ENCODE measurements at places on chromosomes 13 and 19. TPM values are rescaled to one million over a fixed set of nuclear protein-coding genes. Genes with fewer than 3 reads are reported as not detected.
A peak's percentile ranks its signal among the peaks of the same experiment; 100 is the strongest.

- DNase-seq: no peak
Observed at GRCh38 chr19:35217649-35217990, 10.9 kb downstream of the FAM187B start.

- DNase-seq: no peak
Observed at GRCh38 chr19:38583219-38583984, 34.4 kb downstream of the MAP4K1 start.

- DNase-seq: no peak
Observed at GRCh38 chr13:66501181-66501580, 729.0 kb downstream of the PCDH9 start.

GRCh38 chr19:5156231-5156986 is 184.2 kb downstream of the PTPRS start:
- DNase-seq: peak; percentile 49

GRCh38 chr13:20974981-20975585 is 72.5 kb upstream of the XPO4 start:
- DNase-seq: peak; percentile 23

GRCh38 chr19:30172613-30173242 is 199.5 kb upstream of the ZNF536 start:
- no peak for DNase-seq

- no peak for DNase-seq
Observed at GRCh38 chr19:55365964-55366363, 2.9 kb upstream of the GARIN5B start.

DNA sequence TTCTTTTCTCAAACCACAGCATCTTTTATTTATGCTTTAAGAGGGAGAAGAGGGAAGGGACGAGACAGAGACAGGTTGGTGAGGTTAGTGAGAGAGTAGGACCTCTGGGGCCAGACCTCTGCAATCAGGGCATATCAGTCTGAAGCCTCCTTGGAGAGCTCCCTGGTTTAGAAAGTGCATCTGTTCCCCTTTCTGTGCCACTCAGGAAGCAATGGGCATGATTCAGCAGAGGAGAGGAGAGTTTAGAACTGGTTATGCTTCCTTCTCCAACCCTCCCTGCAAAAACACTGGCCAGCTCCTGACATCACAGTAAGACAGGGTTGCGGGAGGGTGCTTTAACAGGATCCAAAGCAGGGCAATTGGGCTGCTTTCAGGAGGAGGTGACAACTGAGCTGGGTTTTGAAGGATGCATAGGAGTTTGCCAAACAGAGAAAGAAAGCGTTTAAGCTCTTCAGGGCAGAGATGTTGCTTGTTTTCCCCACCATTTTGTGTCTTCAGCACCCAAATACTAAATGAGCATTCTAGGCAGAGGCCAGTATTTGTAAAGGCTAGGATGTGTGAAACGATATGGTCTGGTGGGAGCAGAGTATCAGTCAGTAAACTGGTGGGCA is 33.1 kb downstream of the CERS4 start:
- DNase-seq: no peak

DNA sequence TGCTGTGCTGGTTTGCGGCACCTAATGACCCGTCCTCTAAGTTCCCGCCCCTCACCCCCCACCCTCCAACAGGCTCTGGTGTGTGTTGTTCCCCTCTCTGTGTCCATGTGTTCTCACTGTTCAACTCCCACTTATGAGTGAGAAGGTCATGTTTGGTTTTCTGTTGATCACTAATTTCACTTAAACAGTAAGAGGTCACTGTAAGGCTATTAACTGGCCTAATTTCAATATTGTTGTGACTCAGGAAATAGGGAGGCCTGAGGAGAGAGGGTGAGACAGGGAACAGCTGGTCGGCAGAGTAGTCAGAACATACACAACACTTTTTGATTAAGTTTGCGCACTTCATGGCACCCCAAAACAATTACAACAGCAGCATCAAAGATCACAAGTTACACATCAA is 15.6 kb downstream of the TUBGCP3 start:
- DNase-seq: no peak

DNA sequence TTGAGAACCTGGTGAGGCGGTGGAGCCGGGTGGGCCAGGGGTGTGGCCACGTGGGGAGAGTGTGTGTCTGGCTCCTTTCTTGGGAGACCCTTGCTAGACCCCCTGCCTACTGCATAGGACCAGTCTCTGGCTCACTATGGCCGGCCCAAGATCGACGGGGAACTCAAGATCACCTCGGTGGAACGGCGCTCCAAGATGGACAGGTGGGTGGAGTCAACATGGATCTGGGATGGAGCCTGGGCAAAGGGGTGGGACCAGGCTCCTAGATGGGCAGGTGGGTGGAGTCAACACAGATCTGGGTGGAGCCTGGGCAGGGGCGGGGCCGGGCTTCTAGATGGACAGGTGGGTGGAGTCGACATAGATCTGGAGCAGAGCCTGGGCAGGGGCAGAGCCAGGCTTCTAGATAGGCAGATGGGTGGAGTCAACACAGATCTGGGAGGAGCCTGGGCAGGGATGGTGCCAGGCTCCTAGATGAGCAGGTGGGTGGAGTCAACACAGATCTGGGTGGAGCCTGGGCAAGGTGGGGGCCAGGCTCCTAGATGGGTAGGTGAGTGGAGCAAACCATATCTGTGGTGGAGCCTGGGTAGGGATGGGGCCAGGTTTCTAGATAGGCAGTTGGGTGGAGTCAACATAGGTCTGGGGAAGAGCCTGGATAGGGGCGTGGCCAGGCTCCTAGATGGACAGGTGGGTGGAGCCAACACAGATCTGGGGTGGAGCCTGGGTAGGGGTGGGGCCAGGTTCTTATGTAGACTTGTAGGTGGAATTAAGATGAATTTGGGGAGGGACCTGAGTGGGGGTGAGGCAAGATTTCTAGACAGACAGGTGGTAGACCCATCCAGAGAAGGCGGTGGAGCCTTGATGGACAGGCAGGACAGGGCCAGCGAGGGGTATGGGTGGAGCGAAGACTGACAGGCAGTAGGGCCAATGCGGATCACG is 56.5 kb downstream of the VAV1 start:
- peak; percentile 10 for DNase-seq

GRCh38 chr19:14563989-14564651 is 7.7 kb downstream of the NDUFB7 start:
- DNase-seq: peak; percentile 38

DNA sequence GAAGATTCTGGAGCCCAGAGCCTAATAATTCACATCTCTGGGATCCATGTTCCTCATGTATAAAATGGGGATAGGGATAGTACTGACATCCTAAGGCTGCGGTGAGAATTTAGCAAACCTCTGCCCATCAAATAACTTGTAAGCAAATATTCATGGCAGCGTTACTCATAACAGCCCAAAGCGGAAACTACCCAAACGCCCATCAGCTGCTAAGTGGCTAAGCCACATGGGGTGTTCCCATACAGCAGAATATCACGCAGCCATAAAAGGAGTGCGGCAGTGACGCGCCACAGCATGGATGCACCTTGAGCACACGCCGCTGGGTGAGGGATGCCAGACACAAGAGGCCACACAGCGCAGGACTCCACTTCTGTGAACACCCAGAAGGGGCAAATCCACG is 19.7 kb downstream of the VRK3 start:
- DNase-seq: no peak

- no peak for DNase-seq
Observed at GRCh38 chr19:378706-379105, 30.2 kb downstream of the C2CD4C start.

- DNase-seq: no peak
Observed at GRCh38 chr19:28530406-28531035, 682.4 kb downstream of the UQCRFS1 start.

GRCh38 chr13:45296259-45296658 is 44.7 kb downstream of the TPT1 start:
- DNase-seq: no peak

- no peak for DNase-seq
Observed at GRCh38 chr13:51218626-51219025, 3.6 kb upstream of the FAM124A start.

- DNase-seq: no peak
Observed at GRCh38 chr13:27027086-27027667, 144.4 kb downstream of the USP12 start.

- DNase-seq: peak; percentile 33
Observed at GRCh38 chr13:111216166-111216960, 101.3 kb downstream of the ARHGEF7 start.

DNA sequence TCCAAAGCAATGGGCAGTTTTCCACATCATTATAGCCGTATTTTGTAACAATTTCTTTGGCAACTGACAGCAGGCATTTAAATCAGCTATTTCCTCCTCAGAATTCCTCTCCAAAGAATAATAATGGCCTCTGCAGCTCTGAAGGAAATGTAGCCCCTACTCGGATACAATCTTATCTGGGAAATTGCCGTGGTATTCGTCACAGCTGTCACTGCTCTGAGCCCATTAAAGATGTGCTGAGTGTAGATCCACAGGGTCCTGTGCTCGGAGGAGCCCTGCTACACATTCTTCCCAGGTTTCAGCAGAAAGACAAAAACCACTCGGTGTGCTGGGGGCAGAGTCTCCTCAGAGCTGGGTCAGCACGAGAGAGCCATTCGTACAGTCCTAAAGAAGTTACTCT is 33.1 kb downstream of the MZT1 start:
- no peak for DNase-seq

- peak; percentile 31 for DNase-seq
Observed at GRCh38 chr13:106230450-106230849, 305.0 kb downstream of the EFNB2 start.

DNA sequence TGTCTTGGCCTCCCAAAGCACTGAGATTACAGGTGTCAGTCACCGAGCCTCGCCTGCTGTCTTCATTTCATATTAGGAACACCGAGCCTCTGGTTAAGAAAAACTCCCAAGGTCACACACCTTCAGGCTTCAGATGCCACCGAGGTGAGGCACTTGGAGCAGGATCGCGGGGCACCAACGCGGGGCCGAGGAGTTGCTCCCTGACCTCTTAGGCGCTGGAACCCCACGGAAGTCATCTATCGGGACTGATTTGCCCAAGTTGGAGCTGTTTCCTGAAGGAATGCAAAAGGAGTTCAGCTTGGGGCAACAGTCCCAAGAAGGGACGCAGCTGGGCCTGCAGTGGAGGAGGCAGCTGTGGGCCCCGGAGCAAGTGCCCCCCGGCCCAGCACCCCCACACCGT is 50.3 kb upstream of the XPO4 start:
- DNase-seq: no peak

DNA sequence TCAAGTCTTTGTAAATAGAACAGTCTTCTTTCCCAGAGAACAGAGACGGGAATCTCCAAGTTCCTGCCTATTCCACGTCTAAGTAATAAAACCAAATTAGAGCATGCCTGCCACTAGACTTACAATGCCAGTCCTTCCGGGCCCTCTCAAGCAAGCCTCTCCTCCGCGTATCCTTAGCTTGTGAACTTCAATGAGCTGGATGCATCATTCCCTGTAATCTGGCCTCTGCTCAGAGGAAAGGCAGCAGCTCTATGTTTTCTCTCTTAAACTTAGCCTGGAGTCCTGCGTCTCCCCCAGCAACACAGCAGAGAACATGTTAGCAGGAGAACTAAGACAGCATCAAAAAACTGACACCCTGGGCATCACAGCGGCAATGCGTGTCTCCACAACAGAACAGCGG is 8.2 kb downstream of the NALCN start:
- DNase-seq: no peak

GRCh38 chr19:53545271-53546065 is 7.5 kb downstream of the ZNF331 start:
- DNase-seq: peak; percentile 93

DNA sequence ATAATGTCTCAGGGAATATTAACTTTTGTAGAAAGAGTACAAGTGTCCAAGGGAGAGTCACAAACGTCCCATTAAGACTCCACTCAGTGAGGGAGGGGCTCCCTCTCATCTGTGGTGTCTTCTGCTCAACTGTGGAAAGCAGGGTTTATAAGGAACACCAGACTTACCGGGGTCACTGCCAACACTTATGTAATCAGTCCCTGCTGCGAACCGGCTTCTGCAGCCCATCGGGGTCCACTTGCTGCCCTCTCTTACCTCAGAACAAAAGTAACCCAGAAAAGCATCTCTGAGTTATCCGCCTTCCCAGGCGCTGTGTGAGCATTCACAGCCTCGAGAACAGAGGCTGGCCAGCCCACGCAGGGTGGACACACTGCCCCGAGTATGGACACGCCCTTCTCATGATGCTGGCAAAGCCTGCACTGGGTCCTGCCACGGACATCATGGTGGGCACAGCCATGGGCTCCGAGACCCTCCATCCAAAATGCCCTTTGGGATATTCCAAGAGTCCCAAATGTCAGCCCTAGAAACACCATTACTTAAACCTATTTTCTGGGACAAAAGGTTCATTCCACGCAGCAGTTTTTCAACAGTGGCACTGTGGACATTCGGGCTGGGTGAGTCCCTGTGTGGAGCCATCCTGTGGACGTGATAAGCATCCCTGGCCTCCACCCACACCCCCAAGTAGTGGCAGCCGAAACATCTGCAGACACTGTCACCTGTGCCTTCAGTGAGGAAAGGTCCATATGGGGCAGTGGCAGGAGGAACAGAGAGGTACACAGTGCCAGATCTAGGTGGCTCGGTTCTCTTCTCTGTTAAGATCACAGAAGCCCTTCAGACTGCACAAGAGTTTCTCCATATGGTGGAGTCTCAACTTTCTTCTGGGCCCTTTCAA is 63.9 kb downstream of the STK24 start:
- DNase-seq: no peak

DNA sequence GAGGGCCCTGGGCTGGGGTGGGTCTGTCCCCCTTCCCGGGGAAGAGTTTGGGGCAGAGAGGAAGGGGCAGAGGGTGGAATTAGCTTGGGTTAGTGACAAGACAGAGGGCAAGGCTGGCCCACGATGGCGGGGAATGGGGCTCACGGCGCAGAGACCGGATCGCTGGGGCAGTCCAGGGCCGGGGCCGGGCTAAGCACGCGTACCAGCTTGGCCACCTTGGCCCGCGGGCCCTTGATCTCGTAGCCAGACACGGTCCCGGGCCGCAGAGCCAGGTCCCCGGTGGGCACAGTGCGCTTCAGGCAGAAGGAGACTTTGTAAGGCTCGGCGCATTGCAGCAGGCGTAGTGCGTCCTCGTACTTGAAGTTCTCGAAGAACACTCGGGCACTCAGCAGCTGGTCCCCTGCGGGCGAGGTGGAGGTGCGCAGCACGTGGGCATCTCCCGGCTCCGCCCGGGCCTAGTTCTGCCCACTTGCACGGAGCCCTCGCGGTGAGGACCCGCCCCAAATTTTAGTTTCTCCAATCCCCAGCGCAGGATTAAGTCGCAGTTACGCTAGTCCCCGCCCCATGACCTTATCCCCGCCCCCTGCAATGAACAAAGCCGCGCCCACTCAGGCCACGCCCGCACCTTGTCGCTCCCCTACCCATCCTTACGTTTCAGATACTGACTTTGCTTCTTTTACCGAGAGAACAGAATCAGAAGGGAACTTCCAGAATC is 8.6 kb upstream of the HIPK4 start:
- peak; percentile 37 for DNase-seq

- peak; percentile 72 for DNase-seq
Observed at GRCh38 chr19:39156326-39157230, 31.0 kb downstream of the PAK4 start.

Gene MEGF8
- total RNA-seq: 28.5 TPM

Gene EFNA2
- not detected for total RNA-seq

Gene C13orf46
- 6.6 TPM for total RNA-seq

Gene C19orf85
- not detected for total RNA-seq

Gene RNF17
- not detected for total RNA-seq

Gene ZNF726
- total RNA-seq: 4.8 TPM

Gene TBXA2R
- 0.76 TPM for total RNA-seq

Gene CD70
- total RNA-seq: not detected

Gene DLEU7
- total RNA-seq: not detected
